ENCODE measurements at places on chromosomes 2 and 18.

- no peak for DNase-seq
Measured at GRCh38 chr2:166106431-166107015, 21.3 kb downstream of the SCN1A start.

DNA sequence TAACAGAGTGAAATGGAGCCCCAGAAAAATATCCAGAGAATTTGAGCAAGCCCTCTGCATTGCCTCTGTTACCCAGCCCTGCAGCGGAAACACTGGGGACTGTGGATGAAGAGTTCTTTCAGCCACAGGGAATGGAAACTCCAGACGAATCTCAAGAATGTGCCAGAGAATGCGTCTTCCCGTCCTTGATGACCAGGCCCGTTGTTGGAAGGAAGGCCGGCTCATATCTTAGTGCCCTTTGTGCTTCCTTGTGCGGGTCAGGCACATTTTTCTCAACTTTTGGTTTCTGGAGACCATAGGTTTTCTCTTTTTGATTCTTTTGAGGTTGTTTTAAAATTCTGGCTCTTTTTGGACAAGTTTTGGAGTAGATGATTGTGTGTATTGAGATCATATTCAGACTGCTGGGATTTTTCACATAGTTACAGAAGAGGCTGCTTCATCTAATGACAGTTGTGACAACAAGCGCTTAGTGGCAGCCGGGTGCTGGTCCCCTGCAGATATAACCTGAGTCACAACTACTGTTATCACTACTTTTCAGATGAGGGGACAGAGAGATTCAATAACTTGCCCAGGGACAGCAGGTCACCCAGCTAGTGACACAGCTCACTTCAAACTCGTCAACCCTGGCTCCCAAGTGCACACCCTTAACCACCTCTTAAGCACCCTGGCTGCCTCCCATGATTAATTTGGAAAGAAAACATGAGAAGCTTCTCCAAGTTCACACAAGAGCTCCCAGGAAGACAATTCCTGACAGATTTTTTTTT, 15.7 kb downstream of the MAL start:
- peak; percentile 38 for DNase-seq

- DNase-seq, result no peak
Measured at GRCh38 chr2:74027496-74027895, 42.8 kb downstream of the TET3 start.

- no peak for DNase-seq
Measured at GRCh38 chr2:144180131-144180530, 339.8 kb downstream of the ZEB2 start.

GRCh38 chr18:49435170-49435569, 25.3 kb downstream of the DYM start:
- DNase-seq, result no peak

- DNase-seq, result no peak
Measured at GRCh38 chr2:12722447-12723316, 5.9 kb downstream of the TRIB2 start.
